ENCODE measurements at places on chromosomes 2 and 18.

DNA sequence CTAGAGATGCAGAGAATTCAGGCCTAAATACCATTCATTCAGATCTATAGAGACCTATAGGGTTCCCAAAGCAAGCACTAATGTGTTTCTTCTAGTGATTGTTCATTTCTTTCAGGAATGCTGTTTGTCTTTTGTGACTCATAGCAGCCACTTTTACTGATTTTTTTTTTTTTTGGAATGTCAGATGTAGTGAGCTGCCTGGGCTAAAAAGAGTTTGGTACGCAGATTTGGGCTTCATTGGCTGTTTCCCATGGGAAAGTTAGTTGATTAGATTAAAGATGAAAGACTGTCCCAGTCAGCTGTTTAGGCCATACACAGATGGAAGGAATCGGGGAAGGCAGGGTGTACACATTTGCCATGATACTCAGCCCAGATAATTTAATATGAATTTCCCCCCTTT lies 87.6 kb downstream of the CDC42EP3 start:
- DNase-seq: no peak

- DNase-seq: no peak
Observed at GRCh38 chr2:48874282-48874681, 118.8 kb upstream of the LHCGR start.

GRCh38 chr2:86035883-86036668 lies 69.6 kb downstream of the POLR1A start:
- DNase-seq: no peak

DNA sequence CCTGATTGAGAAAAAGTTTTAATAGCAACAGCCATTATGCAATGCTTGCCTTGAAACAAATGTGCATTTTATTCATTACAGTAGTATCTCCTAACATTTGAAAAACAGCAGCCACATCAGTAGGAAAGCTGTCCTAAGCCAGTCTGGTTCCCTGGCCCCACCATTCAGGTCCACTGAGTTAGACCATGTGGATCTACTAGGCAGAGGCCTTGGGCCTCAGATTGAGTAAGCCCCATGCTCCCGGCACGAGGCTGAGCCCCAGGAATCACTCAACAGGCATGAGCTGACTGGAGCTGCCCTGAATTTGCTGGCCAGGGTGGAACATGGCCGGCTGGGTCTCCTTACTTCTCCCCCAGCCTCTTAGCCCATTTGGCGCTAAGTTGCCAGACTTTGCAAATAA lies 103.4 kb downstream of the ZFP36L2 start:
- DNase-seq: no peak

- DNase-seq: no peak
Observed at GRCh38 chr2:132991471-132992045, 321.6 kb upstream of the LYPD1 start.

DNA sequence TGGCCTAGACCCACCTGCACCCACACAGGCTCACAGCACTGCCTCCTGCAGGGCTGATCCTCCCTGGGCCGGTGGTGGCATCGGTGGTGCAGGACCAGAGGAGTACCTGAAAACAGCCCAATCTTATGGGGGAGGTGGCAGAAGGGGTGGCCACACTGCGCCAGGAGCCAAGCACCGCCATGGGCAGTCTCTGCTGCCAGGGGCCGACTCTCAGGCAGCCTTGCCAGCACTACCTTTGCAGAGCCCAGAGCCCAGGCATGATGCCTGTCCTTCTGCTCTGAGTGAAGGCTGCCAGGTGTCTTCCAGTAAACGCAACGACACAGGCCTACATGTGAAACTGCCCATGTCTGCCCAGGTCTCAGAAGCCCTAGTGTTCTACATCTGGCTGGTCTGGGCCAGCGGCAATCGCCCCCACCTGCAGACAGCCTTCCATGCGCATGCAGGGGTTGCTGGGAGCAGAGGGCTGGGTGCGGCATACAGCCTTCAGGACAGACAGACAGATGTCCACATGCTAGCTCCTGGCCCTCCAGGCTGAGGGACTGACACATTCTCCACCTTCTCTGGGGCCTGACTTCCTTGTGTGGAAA lies 6.8 kb downstream of the HS6ST1 start:
- DNase-seq: no peak

DNA sequence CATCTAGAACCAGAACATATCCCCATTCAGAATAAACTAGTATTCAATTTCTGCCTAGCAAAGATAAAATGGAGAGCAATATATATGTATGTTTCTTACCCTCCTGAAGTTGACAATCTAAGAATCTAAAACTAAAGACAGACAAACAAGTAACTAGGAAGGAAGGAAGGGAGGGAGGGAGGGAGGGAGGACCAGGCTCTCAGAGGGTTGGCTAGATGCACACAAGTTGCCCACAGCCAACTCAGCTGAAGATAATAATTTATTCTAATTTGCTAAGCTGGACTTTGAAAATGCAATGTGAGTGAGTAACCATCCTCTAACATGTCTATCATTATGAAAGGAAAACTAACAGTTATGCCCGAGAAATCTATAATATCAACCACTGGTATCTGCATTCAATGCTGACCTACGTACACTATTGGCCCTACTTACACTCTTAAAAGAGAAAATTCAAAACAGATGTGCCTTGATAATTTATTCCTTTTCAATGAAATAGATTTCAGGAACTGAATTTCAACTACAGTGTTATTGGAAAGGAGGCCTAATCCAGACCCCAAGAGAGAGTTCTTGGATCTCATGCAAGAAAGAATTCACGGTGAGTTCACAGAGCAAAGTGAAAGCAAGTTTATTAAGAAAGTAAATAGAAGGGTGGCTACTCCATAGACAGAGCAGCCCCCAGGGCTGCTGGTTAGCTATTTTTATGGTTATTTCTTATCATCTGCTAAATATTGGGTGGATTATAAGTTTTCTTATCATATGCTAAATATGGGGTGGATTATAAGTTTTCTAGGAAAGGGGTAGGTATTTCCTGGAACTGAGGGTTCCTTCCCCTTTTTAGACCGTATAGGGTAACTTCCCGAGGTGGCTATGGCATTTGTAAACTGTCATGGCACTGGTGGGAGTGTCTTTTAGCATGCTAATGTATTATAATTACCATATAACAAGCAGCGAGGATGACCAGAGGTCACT lies 288.5 kb upstream of the SLC39A10 start:
- DNase-seq: no peak

DNA sequence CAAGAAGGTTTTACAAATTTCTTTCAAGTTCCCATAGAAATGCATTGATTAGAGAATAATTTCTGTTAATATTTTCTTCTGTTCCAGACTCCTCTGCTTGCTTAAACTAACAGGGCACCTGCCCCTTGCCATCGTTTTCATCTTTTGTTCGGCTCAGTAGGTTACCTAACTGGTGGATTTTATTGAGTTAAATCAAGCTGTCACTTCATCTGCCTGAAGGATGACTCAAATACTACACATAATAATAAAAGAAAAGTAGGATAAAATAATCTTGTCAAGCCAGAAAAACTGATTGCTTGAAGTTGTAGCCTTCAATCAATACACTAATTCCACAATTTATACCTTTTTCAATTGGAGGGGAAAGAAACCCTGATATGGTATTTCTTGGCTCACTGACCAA lies 234.0 kb downstream of the NR4A2 start:
- DNase-seq: no peak

- DNase-seq: no peak
Observed at GRCh38 chr2:203590496-203590895, 55.4 kb upstream of the RAPH1 start.

- DNase-seq: no peak
Observed at GRCh38 chr2:65393046-65393445, 39.4 kb downstream of the SPRED2 start.

DNA sequence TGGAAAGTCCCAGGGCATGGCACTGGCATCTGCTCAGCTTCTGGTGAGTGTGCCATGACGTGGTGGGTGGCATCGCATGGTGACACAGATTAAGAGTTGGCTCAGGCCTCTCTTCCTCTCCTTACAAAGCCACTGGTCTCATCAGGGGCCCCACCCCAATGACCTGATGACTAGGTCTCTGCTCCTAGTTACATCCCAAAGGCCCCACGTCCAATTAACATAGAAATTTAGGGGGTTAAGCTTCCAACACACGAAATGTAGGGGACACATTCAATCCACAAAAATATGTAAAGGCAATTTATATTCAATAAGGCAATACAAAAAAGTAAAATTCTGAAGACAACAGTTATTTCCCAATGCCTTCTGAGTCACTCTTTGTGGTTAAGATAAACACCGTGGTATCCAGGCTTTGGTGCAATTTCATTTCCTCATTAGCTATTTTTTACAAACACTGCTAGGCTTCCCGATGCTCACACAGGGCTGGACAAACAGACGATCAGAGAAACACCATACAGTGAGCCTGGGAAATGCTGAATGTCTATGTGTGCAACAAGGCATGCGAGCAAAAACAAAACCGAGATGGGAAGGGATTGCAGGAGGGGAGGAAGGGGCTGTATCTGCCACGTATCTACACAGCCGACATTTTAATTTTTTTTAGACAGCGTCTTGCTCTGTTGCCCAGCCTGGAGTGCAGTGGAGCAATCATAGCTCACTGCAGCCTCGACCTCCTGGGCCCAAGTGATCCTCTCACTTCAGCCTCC lies 67.2 kb downstream of the MBP start:
- peak; percentile 7 for DNase-seq

GRCh38 chr2:182642328-182642727 lies 73.7 kb upstream of the DNAJC10 start:
- no peak for DNase-seq

GRCh38 chr2:27029051-27029450 lies 3.7 kb upstream of the TMEM214 start:
- DNase-seq: no peak

DNA sequence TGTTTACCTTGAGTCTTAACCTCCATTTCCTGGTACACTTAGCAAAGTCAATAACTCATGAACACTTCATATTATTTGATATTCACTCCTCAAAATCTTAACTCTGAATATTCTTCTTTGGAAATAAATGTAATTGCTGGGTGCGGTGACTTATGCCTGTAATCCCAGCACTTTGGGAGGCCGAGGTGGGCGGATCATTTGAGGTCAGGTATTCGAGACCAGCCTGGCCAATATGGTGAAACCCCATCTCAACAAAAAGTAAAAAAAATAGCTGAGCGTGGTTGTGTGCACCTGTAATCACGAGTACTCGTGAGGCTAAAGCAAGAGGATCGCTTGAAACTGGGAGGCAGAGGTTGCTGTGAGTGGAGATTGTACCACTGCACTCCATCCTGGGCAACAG lies 201.3 kb upstream of the DSEL start:
- DNase-seq: no peak

DNA sequence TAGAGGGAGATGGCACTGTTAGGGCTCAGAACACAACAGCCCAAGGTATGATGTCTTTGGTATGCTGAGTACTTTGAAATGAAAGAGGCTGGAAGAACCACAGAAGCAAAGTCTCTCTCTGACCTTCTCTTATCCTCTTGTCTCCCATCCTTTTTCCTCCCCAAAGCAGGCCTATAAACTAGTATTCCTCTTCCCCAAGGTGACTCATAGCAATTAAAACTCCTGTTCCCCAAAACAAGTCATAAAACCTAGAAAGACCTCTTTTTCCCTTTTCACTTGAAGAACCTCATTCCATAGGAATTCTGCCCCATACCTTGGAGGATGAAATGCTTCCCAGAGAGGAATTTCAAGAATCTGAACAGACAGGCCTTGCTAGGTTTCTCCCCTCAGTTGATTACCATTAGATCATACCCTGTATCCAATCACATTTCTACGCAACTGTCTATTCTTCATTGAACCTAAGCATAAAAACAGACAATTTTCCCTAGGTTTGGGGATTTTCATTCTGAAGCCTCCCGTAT lies 25.7 kb downstream of the MDH1 start:
- no peak for DNase-seq

DNA sequence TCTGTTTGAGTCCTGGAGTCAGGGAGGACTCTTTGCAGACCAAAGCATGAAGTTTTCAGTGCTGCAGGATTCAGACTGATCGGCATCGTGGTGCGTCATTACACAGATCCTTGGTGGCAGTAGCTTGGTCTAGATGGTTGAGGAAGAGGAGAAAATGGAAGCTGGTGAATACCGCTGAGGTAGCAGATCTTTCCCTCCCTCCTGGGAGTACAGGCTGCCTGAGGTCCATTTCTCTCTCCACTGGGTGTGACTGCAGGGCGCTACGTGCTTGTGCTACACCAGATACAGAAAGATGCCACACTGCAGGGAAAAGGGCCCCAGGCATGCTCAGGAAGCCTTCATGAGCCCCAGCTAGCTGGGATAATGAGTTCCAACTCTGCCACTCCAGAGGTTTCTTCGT lies 3.3 kb upstream of the CNDP1 start:
- DNase-seq: no peak

DNA sequence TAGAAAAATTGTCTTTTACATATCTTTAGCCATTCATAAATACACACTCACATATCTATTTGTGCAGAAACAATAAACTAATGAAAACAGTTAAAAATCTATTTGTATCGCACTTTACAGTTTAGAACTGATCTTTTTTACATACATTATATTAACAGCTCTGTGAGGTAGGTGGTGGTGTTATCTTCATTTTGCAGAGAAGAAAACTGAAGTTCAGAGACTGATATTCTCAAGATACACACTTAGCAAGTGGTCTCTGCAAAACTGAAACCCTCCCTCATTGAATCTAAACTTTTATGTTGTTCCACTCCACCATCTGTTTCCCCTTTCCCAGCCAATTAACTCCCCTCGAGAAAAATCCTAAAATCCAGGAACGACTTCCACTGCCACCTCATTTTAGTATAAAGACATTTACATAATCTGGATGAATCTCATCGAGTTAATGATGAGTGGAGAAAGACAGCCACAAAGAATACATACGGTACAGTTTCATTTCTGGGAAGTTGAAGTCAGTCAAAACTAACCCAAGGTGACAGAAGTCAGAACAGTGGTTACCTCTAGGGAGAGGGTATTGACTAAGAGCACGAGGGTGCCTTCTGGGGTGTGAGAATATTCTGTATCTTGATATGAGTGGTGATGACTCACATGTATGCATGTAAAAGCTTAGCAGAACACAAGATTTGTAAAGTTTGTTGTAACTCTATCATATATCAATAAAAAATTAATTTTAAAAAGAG lies 524.2 kb upstream of the TCF4 start:
- no peak for DNase-seq

- DNase-seq: no peak
Observed at GRCh38 chr2:148515976-148516375, 128.6 kb upstream of the EPC2 start.

- DNase-seq: no peak
Observed at GRCh38 chr2:177665948-177666347, 273.4 kb downstream of the AGPS start.

GRCh38 chr2:235533616-235534385 lies 40.0 kb downstream of the AGAP1 start:
- no peak for DNase-seq

DNA sequence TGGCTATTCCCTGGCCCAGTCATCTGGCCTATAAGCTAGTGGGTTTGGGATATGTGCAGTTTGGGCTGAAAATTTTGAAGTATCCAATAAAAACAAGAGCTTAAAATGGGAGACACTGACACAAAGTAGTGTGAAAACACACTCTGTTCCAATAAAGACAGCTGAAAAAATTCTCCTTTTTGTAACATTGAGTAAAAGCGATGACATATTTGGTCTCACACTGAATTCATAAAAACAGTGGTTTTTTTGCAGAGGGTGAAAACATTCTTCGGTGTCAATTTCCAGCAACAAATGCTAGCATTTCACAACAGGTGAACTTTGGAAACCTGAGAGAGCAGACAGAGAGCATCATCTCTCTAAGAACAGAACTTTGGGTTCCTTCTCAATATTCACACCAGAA lies 142.2 kb downstream of the OSR1 start:
- no peak for DNase-seq

Measured in T1000 (cell line).